Upper lobe of right lung (tissue), 1 donor: ENCODE measurements at places on chromosomes 2 and 18. TPM values are rescaled to one million over a fixed set of nuclear protein-coding genes. Genes with fewer than 3 reads are reported as not detected.

GRCh38 chr2:230335461-230335863 lies 8.5 kb downstream of the SP140L start:
- H3K4me3 ChIP-seq = no peak overlapping the region
- H3K27me3 ChIP-seq = no peaks in the 10 kb centered on the region
- no peak overlapping the region for H3K27ac ChIP-seq
- DNase-seq = no peak

GRCh38 chr2:162967147-162967546 lies 128.6 kb upstream of the KCNH7 start:
- no peak for DNase-seq
- H3K36me3 ChIP-seq = no peaks in the 10 kb centered on the region
- H3K27me3 ChIP-seq = no peaks in the 10 kb centered on the region
- H3K4me3 ChIP-seq = no peak overlapping the region
- H3K4me1 ChIP-seq = no peaks in the 10 kb centered on the region
- H3K27ac ChIP-seq = no peak overlapping the region

SLC4A5 gene
- 3.2 TPM for total RNA-seq

ALPG gene
- total RNA-seq = 0.49 TPM

PRSS56 gene
- total RNA-seq = not detected

- H3K36me3 ChIP-seq = no peaks in the 10 kb centered on the region
- no peaks in the 10 kb centered on the region for H3K4me1 ChIP-seq
- no peaks in the 10 kb centered on the region for H3K27me3 ChIP-seq
- H3K4me3 ChIP-seq = no peak overlapping the region
- no peak for DNase-seq
These were observed 343.4 kb downstream of the GPD2 start for GRCh38 chr2:156779416-156780120.

DNA sequence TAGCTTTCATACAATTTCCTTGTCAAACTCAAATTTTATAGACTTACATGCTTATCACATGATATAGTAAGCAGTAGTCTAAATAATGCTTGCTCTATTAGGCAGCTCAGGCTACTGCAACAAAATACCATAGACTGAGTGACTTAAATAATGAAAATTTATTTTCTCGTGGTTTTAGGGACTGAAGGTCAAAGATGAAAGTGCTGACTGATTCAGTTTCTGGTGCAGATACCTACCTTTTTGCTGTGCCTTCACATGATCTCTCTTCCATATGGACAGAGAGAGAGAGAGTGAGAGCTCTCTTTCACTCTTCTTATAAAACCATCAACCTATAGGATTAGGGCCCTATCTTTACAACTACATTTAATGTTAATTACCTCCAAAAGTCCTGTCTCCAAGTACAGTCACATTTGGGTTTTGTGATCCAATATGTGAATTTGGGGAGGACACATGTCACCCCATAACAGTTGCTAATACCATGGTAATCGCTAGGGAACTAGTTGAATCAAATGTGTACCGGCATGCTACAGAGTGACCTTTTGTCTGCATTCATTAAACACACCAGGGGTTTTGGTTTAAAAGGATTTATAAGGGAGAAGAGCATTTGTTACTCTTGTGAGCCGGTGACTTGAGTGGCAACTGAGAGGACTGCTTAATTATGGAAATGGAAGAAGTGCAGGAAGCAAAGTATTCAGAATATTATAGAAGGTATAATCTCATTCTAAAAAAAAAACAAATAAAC lies 723.4 kb upstream of the LRRTM4 start:
- H3K4me3 ChIP-seq = no peak overlapping the region
- no peak for DNase-seq

SEMA4F gene
- 9.0 TPM for total RNA-seq

GRCh38 chr2:25821225-25822056 lies 56.8 kb downstream of the ASXL2 start:
- no peaks in the 10 kb centered on the region for H3K4me1 ChIP-seq
- no peak overlapping the region for H3K27ac ChIP-seq
- no peaks in the 10 kb centered on the region for H3K36me3 ChIP-seq
- no peak for DNase-seq
- H3K27me3 ChIP-seq = no peaks in the 10 kb centered on the region
- peak overlapping the region; percentile 22 for H3K4me3 ChIP-seq

DNA sequence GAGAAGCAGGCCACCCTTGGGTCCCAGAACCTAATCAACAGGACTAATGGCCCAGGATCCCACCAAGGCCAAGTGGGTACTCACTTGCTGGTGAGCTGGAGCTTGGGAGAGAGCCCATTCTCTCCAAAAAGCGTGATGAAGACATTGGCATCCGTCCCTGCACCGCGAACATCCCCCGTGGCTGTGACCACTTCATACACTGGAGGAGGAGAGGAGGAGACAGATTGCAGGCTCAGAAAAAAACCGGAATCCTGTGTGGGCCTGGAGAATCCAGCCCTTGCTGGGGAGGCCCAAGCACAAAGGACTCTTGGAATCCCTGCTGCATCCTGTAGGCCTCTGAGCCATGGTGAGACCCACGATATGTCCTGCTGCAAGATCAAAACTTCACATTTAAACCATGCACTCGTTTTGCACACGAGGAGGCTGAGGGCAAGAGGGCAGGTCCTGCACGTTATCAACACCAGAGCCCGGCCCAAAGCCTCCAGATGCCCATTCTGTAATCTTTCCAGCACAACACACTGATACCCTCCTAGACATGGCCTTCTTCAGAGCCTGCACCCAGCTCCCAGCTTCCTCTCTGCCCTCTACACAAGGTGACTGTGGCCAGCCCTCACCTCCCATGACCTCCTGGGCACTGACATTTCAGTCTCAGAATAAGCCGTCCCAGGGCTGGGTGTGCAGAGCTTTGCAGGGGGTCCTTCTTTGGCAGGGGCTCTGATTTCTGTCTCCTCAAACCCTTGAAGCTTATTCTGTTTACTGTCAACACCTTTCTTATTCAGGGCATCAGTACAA lies 7.8 kb downstream of the LOXHD1 start:
- H3K4me1 ChIP-seq = no peaks in the 10 kb centered on the region
- no peak for DNase-seq
- H3K4me3 ChIP-seq = no peak overlapping the region
- H3K27me3 ChIP-seq = no peaks in the 10 kb centered on the region
- no peak overlapping the region for H3K27ac ChIP-seq
